Fibroblast of skin of scalp (primary cell): ENCODE measurements at places on chromosomes 1 and 21.

- no peak for DNase-seq
Measured at GRCh38 chr1:18536356-18536755, 55.6 kb downstream of the KLHDC7A start.

DNA sequence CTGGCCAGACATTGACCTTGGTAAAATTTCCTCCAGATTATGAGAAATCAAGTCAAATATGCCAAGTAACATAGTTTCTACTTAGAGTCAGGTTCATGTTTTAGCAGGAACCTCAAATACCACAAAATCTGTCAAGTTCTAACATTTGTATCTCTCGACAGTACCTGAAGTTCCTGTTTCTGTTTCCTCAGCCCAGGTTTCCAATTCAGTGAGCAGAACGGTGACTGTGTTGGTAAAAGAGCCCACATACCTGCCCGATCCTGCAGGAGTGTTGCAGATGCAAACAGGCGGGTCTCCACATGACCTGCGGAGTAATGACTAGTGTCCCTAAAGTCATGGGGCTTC, 57.9 kb upstream of the LGALS8 start:
- no peak for DNase-seq

DNA sequence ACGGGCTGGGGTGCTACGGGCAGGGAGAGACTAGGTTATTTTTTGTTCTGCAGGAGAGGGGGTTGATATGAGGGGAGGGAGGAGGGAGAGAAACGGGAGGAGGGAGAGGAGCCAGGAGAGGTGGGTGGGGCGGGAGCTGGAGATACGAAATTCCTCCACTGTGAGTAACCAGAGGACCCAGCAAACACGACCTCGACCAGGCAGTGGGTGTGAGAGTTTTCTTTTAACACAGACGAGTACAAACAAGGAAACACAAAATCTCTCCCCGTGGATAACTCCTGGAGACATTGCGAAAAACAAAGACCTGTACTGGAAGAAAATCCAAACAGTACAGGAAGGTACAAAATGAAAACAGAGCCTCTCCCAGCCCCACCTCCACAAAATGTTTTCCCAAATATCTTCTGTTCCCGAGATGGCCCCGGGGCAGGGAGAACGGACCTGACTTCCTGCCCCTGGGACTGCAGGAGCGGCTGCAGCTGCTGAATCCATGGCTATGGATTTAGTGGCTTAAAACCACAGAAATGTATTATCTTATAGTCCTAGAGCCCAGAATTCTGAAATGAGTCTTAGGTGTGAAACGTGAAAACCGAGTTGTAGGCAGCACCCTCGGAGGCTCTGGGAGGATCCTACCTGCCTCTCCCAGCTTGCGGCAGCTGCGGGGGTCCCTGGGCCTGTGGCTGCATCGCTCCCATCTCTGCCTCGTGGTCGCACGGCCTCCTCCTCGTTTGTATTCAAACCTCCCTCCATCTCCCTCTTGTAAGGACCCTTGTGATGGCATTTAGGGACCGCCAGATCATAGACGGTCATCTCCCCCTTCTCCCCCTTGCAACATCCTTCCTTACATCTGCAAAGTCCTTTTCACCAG, 82.2 kb downstream of the RIPK4 start:
- peak; percentile 74 for DNase-seq

DNA sequence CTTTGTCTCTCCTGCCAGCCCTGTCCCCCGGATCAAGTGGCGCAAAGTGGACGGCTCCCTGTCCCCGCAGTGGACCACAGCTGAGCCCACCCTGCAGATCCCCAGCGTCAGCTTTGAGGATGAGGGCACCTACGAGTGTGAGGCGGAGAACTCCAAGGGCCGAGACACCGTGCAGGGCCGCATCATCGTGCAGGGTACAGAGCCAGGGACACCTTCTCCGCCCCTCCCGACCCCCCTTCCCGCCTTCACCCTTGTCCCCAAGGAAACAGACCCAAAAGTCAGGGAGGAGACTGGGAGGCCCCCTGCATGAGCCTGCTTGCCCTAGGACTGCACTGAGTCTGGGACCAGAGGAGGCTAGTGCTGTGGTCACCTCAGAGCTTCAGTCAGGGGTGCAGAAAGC, 18.2 kb downstream of the CNTN2 start:
- no peak for DNase-seq

GRCh38 chr1:210397252-210397651, 68.5 kb downstream of the HHAT start:
- DNase-seq = no peak
